GM23338 (cell line): ENCODE measurements at places on chromosomes 11 and 22. TPM values are rescaled to one million over a fixed set of nuclear protein-coding genes. Genes with fewer than 3 reads are reported as not detected.
A peak's percentile ranks its signal among the peaks of the same experiment; 100 is the strongest.

DNA sequence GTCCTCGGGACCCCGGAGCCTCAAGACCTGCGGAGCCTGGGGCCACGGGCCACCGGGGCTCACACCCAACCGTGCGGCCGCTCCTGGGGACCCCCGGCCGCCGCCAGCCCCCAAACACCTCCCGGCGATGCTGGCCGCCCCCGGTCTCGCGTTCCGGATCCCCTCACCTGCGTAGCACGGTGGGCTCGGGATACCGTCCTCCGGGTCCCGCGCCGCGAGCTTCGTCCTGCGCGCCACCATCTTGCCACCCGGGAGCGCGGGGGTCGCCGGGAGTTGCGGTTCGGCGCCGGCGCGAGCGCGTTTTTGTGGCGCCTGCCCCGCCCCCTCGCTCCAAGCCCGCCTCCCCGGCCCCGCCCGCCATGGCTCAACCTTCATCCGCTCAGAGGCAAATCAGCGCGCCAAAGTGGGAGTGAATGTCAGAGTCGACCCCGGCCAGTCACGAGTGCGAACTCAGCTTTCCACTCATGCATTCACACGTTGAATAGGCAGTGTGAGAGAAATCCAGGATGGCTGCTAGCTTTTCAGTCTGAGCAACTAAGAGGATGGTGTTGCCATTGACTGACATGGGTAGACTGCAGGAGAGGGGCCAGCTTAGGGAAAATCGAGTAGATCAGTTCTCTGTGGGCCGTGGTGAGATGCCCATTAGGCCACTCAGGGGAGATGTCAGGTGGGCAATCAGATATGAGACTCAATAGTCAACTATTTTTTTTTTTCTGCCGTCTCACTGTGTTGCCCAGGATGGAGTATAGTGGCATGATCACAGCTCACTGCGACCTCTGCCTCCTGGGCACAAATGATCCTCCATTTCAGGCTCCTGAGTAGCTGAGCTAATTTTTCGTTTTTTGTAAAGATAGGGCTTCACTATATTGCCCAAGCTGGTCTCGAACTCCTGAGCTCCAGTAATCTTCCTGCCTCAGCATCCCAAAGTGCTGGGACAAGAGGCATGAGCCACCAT lies 28.3 kb downstream of the SERHL2 start:
- H3K27ac ChIP-seq, result peak overlapping the region; percentile 50; the same call in 1 of the 2 replicates
- peak; percentile 85 for DNase-seq
- H3K4me1 ChIP-seq, result peaks cover 3% of the 10 kb centered on the region; the same call in 1 of the 2 replicates
- H3K27me3 ChIP-seq, result no peaks in the 10 kb centered on the region

DNA sequence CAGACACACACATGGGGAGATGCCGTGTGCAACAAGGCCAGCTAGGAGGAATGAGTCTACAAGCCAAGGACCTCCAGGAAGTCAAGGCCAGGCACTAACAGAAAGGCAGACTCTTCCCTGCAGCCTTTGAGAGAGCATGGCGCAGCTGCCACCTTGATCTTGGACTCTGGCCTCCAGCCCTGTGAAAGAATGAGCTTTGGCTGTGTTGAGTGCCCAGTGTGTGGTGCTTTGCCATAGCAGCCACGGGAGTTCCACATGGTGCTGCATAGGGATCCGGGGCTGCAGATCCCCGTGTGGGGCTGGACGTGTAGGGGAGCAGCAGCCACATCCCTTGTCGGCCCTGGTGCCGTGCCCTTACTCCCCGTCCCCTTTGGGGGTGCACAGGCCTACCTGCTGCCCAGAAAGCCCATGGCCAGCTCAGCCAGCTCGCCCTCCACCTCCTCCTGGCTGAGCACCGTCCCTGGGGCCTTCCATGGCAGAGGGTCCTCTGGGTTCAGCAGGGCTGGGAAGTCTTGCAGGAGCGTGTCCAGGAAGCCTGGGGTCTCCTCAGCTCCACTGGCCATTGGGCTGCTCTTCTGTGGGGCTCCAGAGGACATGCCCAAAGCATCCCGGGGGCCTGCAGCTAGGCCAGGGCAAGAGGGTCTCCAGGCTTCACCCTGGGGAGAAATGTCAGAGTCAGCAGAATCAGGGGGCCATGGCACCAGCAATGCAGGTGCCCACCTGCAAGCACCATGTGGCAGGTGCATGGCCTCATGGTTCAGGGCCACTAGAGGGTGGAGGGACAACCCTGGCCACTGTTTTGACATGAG lies 7.0 kb downstream of the PPM1F start:
- H3K36me3 ChIP-seq, result no peaks in the 10 kb centered on the region; the same call in 1 of the 2 replicates
- H3K4me1 ChIP-seq, result peaks cover 8% of the 10 kb centered on the region; the same call in 1 of the 2 replicates
- no peaks in the 10 kb centered on the region for H3K27me3 ChIP-seq
- DNase-seq, result no peak
- no peak overlapping the region for H3K4me3 ChIP-seq

- peak; percentile 54 for DNase-seq
- H3K27ac ChIP-seq, result no peak overlapping the region
- H3K27me3 ChIP-seq, result peaks cover 39% of the 10 kb centered on the region
Observed at GRCh38 chr11:85809863-85810262, 1.1 kb downstream of the SYTL2 start.

GRCh38 chr11:27910186-27910931 lies 197.6 kb downstream of the KIF18A start:
- no peak overlapping the region for H3K27ac ChIP-seq
- H3K4me3 ChIP-seq, result no peak overlapping the region
- DNase-seq, result no peak

SCUBE2 gene
- total RNA-seq, result 0.63 TPM in 1 of 2 replicates, not detected in the other

GRCh38 chr22:20531404-20532201 lies 24.2 kb downstream of the MED15 start:
- H3K27me3 ChIP-seq, result no peaks in the 10 kb centered on the region
- H3K4me1 ChIP-seq, result peaks cover 13% of the 10 kb centered on the region
- no peak overlapping the region for H3K4me3 ChIP-seq
- H3K36me3 ChIP-seq, result no peaks in the 10 kb centered on the region

DBX1 gene
- total RNA-seq, result not detected in 2 replicates

MUC2 gene
- not detected in 2 replicates for total RNA-seq
